Endodermal cell (in vitro differentiated cells): ENCODE measurements at places on chromosomes 3 and 15. TPM values are rescaled to one million over a fixed set of nuclear protein-coding genes. Genes with fewer than 3 reads are reported as not detected.

Gene ANKRD34C
- total RNA-seq, result not detected in 2 replicates

- DNase-seq, result peak; percentile 13
These were observed 13.8 kb downstream of the SIN3A start for GRCh38 chr15:75437721-75438120.

GRCh38 chr3:72839057-72839456 is 9.2 kb downstream of the SHQ1 start:
- DNase-seq, result no peak

GRCh38 chr15:43218908-43219706 is 1.7 kb downstream of the EPB42 start:
- peak; percentile 90 for DNase-seq

Gene DPPA2
- total RNA-seq, result 1.5 to 1.7 TPM (median 1.6 TPM) in 3 replicates

- no peak for DNase-seq
These were observed 1134.8 kb downstream of the ROBO1 start for GRCh38 chr3:78632925-78633553.

GRCh38 chr15:57736591-57736990 is 30.1 kb downstream of the POLR2M start:
- DNase-seq, result no peak

- no peak for DNase-seq
These were observed 15.8 kb downstream of the IGSF11 start for GRCh38 chr3:119018690-119019463.

DNA sequence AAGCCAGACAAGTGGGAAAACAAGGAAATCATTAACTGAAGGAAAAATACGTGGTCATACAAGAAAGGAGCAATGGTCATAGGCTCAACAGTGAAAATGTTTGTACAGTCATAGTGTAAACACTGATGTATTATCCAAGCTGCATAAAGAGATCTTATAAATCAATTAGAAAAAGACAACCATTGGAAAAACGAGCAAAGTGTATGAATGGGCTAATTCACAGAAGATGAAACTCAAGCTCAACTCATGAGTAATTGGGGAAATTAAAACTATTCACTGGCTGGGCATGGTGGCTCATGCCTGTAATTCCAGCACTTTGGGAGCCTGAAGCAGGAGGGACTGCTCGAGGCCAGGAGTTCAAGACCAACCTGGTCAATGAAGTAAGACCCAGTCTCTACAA is 6.4 kb upstream of the IGF2BP2 start:
- DNase-seq, result no peak

DNA sequence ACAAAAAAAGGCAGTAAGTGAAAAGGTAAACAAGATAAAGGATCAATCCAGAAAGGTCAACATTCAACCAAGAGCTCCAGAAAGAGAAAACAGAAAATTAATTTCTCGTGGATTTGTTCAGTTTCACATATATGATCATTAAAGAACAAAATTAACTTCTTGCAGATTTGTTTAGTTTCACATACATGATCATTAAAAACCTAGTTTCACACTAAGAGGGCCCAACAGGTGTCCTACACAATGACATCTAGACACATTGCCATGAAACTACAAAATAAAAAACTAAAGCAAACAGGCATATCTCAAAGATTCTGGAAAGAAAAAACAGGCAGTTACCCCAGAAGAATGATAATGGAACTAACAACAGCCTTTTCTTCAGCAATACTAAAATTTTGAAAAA is 22.1 kb downstream of the PHC3 start:
- DNase-seq, result no peak

DNA sequence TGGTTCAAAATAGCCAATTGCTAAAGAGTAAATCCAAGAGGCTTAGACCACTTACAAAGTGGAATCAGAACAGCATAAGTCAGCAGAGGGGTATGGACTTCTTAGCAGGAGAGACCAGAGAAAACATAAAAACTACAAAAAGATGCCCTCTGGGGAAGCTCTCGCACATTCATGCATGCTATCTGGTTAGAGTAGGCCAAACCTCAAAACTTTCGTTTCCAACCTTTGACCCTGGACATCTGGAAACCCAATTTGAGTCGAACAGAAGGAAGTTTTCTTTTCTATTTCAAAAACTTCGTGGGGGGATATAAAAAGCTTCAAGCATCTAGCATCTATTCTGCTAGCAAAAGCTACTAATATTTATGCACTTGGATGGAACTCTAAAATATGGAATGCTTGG is 523.9 kb upstream of the AGTR1 start:
- DNase-seq, result no peak

Gene CYP19A1
- not detected in 2 replicates for total RNA-seq

GRCh38 chr3:81492040-81492439 is 269.4 kb downstream of the GBE1 start:
- DNase-seq, result no peak

DNA sequence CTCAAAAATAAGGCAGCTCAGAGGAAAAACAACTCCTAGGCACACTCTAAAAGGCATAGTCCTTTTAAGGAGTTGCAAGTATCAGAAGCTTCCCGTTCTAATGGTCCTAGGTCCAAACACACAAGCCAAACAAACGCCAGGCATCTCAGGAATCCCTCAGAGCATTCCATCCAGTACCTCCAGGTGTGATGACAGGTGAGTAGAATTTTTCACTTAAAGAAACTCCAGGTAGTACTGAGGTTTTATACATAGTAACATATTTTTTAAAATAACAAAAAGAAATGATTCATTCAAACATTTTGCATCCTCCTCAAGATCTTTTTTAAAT is 1092.3 kb downstream of the TUSC7 start:
- DNase-seq, result peak; percentile 76

Gene PLSCR5
- not detected in 3 replicates for total RNA-seq
